Stimulated activated CD4-positive, alpha-beta T cell treated with anti-CD3 and anti-CD28 coated beads, Interleukin-1b, Interleukin-23, amount 100 ng/mL, for 48 hours (primary cell): ENCODE measurements at places on chromosomes 5 and 9.

DNA sequence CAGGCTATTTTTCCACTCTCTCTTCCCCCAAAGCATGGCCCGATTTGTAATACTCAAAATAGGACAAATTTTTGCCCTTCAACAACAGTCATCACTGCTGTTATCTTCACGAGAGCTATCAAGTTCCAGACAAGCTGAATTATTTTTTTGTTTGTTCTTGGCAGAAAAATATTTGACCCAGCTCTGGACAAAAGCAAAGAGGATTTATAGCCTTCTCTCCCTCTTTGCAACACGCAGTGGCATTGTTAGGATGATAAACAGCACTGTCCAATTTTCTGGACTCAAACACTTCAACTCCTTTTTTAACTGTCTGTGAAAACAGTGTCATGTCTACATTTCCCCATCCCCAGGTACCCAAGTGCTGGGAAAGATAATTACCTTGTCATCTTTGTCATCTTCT lies 160.3 kb downstream of the SLF1 start:
- no peak for DNase-seq

DNA sequence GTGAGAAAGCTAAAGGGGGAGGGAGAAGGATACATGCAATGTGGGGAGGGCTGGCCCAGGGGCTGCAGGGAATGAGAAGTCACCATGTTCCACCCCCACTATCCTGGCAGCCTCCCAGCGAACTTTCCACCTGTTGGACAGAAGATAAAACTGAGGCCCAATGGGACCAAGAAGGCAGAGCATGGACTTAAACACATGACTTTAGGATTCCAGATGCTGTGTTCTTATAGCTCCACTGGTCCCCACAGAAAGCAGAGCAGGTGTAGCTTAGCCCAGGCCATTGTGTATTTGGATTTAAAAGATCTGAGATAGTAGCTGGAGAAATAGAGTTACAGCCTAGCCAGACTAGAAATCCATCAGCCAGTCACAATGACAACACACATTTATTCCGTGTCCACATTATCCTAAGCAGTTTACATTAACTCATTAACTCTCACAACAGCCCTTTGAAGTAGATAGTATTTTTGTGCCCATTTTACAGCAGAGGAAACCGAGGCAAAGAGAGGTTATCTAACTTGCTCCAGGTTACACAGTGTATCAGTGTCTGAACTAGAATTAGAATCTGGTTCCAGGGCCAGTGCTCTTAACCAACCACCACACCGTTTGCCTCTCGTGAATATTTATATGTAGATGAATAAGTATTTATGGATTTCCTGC lies 121.0 kb downstream of the RGS3 start:
- no peak for DNase-seq

GRCh38 chr9:33306037-33306436 lies 15.7 kb downstream of the NFX1 start:
- DNase-seq, result peak; percentile 57

GRCh38 chr9:127078336-127078735 lies 44.1 kb downstream of the ANGPTL2 start:
- DNase-seq, result no peak

GRCh38 chr5:153674356-153674755 lies 183.9 kb downstream of the GRIA1 start:
- DNase-seq, result no peak

DNA sequence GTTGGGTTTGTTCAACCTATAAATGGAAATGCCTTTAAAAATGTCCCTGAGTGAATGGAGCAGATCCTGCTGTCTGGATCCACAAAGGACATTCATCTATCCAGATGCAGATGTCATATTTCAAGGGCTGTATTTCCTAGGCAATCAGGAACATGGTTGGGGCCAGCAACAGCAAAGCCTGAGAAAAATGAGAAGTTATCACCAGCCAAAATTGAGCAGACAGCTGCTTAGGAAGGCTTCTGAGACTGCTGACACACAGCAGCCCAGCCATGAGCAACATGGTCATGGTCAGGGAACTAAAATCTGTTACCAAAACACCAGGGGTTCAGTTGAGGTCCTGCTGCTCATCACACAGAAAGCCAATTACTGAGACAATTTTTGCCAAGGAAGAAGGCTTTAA lies 9.2 kb upstream of the IL7R start:
- no peak for DNase-seq

GRCh38 chr9:23552876-23553601 lies 273.0 kb downstream of the ELAVL2 start:
- no peak for DNase-seq

DNA sequence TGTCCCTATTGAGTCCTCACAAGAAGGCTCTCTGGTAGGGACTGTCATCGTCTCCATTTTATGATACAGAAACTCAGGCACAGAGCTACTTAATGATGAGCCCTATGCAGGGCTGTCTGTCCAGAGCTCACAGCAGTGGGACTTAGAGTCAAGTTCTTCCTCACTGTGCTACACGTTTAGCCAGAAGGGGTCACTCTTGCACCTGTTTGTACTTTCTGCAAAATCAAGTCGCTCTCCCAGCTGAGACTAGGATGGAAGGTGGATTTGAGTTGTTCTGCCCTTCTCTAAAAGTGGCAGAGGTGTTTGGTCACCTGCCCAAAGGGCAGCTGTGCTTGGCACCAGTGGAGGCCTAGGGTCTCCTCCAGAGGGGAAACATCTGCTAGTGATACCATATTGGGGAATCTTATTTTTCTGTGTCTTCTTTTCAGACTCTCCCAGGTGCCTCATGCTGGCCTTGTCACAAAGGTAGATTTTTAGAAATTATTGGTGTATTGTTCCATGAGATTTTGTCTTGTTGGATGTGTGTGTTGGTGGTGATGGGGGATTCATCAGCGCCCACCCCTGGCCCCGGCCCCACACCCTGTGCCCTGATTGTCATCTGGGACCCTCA lies 104.2 kb downstream of the PPARGC1B start:
- DNase-seq, result peak; percentile 47

DNA sequence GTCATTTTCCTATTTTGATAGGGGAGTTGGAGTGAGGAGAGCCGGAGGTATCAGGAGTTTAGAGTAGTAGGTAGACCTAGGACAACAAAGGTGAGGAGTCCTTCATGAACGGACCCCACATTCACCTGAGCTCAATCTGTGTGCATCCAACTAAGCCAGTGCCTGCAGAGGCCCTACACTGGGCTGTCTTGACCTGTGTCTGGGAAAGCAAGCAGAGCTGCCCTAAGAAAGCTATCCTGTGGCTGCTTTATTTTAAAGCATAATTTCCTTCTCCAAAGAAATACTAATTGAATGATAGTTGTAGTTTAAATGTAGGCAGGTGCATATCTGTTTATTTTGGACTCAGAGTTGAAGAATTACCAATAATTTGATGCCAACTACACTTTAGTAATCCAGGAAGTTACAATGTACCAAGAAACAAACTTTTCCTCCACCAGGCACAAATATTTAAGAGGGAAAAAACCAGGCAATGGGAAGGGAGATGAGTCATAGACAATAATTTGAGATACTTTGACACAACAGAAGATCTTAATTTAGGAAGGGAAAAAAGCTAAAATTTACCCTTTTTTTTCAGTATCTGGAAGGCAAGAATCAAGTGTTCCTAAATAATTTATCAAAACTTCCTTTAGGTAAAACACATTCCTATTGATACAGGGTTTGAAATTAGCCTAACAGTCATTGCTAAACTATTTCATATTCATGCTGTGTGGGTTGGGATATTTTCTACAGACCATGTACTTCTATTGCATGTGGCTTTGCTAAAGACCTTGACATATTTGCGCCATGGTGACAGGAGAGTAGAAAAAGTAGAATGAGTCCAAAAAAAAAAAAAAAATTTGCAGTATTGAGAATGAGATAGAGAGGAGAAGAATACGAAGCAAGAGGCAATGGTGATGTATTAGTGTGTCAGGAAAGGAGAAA lies 376.6 kb upstream of the TUSC1 start:
- no peak for DNase-seq

DNA sequence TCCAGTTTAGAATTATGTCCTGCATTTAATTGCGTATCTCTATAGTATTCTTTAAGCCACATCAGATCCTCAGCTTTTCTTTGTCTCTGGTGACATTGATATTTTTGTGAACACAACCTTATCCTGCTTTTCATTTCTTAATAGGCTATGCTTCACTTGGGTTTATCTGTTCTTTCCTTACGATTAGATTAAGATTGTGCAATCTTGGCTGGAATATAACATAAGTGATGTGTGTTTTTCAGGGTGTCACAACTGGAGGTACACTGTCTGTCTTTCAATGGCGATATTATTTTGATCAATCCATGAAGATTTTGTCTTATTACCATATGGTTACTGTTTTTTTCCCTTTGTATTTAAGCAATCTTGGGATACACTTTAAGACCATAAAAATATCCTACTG lies 23.6 kb downstream of the NAA35 start:
- DNase-seq, result no peak

GRCh38 chr5:112635276-112635675 lies 102.4 kb upstream of the APC start:
- DNase-seq, result no peak

DNA sequence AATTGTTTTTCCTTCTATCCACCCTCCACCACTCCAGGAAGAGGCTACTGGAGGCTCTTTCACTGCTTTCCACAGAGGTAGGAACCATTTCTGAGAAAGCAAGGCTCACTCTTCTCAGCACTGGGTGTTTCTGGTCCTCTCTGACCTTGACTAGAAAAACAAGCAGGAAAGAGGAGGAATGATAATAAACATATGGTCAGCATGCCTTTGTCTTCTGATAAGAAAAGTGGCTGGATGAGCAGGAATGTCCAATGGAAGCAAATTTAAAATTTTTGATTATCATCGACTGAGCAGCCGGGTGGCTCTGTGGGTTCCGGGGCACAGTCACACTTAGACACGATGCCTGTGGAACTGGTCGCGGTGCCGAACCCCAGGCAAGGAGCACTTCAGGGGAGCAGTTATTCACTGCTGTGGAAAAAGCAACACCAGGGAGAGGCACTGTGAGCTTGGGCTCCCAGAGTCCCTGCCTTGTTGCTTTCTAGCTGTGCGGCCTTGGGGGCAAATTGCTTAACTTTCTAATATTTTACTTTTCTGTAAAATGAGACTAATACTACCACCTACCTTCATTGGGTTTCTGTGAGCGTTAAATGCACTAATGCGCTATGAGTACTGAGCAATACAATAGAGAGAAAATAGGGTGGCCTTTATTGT lies 157.0 kb upstream of the LHFPL2 start:
- no peak for DNase-seq

DNA sequence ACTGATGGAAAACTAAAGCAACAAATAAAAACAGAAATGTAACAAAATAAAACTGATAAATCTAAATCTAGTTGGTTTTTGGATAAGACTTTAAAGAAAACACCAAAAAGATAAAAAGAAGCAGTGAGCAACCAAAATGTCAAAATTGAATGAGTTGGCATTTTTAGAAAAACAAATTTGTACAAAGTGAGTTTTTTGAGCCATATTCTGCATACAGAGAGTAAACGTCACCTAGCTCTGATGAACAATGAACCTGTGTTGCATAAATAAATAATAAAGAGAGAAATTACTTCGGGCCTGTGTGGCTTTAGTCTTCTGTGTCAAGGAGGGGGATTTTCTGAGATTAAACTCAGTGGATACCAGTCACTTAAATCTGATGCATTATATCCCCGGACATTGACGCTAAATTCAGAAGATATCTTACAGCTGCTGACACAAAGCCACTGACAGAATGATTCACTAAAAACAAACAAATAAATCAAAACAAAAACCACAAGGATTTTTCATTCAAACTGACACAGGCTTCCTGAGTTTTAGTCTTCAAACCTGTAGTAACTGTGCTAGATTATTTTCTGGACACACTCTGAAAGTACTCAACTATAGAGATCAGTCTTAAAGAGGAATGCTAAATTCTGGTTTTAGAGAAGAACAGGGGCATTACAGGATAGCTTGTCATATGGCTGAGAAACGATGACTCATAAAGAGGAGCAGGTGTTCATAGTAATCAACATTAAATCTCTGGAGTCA lies 403.5 kb upstream of the ST8SIA4 start:
- DNase-seq, result no peak

GRCh38 chr9:112315331-112316257 lies 17.8 kb downstream of the PTBP3 start:
- DNase-seq, result no peak

- DNase-seq, result no peak
Observed at GRCh38 chr9:91589101-91589553, 165.5 kb upstream of the NFIL3 start.

- DNase-seq, result no peak
Observed at GRCh38 chr9:98958271-98958984, 14.7 kb downstream of the COL15A1 start.

- DNase-seq, result no peak
Observed at GRCh38 chr5:81363093-81363871, 30.7 kb downstream of the ACOT12 start.

GRCh38 chr5:160458806-160459800 lies 37.4 kb downstream of the PTTG1 start:
- no peak for DNase-seq

DNA sequence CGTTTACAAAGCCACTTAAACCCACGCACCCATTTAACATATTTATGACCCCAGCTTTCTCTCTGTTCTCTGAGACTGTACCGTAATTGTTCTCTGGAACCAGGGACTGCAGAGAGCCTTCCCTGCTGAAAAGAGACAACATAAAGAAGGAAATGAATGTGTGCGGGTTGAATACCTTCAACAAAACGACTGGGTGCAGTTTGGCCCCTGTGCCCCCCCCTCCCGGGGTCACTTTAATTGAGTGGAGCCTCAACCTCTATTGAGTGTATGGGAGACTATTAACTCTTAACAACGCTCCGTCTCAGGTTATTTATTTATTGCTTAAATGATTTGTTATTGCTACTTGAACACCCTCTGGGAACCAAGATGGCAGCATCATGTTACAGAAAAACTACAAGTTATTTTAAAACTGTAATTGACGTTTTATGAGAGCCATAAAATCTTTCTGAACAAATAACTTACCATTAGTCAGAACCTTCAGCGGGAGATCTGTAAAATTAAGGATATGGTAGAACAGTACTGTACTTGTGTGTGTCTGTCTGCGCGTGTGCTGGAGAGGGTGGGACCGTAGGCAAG lies 70.6 kb downstream of the GAS1 start:
- DNase-seq, result no peak

- no peak for DNase-seq
Observed at GRCh38 chr5:31215236-31215635, 21.8 kb downstream of the CDH6 start.

DNA sequence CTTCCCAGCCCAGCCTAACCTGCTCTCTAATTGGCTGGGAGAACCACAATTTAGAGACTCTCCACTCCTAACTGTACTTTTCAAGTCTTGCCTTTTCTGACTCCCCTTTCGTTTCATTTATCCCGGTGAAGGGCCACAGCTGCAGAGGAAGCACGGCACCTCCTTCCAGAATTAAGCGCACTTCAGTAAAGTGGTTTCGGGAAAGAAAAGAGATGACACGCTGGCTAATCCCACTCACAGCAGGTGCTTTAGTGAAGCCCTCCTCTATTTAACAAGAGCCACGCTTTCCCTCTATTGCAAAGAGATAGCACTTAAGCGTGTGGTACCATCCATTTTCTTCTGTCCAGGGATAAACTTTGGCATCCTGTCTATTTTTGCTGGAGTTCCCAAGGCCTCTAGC lies 4.8 kb downstream of the DNAH5 start:
- no peak for DNase-seq

GRCh38 chr9:130417602-130418001 lies 27.2 kb upstream of the ASS1 start:
- no peak for DNase-seq

GRCh38 chr9:109048822-109049221 lies 35.5 kb upstream of the CTNNAL1 start:
- no peak for DNase-seq

- DNase-seq, result no peak
Observed at GRCh38 chr5:139178935-139179334, 19.2 kb downstream of the SIL1 start.
